Urinary bladder (tissue), 4 donors: ENCODE measurements at places on chromosomes 6 and 20. TPM values are rescaled to one million over a fixed set of nuclear protein-coding genes. Genes with fewer than 3 reads are reported as not detected.

The LZTS3 gene
- total RNA-seq = 3.1 TPM

The VSX1 gene
- not detected for total RNA-seq

The RSPH9 gene
- total RNA-seq = 1.0 TPM

The BPI gene
- 0.32 TPM for total RNA-seq

The TMEM200A gene
- 24.8 TPM for total RNA-seq
